Ovary (tissue), 10 donors: ENCODE measurements at places on chromosomes 3 and 15. TPM values are rescaled to one million over a fixed set of nuclear protein-coding genes. Genes with fewer than 3 reads are reported as not detected.

PLIN1 gene
- total RNA-seq = 4.6 TPM

PPARG gene
- total RNA-seq = 31.3 TPM

C15orf40 gene
- total RNA-seq = 27.4 TPM

C3orf38 gene
- total RNA-seq = 13.9 TPM

PRSS50 gene
- total RNA-seq = 0.12 TPM

SHC4 gene
- 0.24 TPM for total RNA-seq

SQOR gene
- 5.5 TPM for total RNA-seq

HACD3 gene
- total RNA-seq = 51.6 TPM

SAMMSON gene
- total RNA-seq = 0.52 TPM

CLDN18 gene
- total RNA-seq = not detected

PLAAT1 gene
- 0.62 TPM for total RNA-seq

RAB6B gene
- 0.83 TPM for total RNA-seq

ITGB5 gene
- 33.8 TPM for total RNA-seq

GP5 gene
- total RNA-seq = 0.31 TPM

CCR8 gene
- not detected for total RNA-seq

SLMAP gene
- total RNA-seq = 73.8 TPM
